ENCODE measurements at places on chromosomes 1 and 21. TPM values are rescaled to one million over a fixed set of nuclear protein-coding genes. Genes with fewer than 3 reads are reported as not detected.

DNA sequence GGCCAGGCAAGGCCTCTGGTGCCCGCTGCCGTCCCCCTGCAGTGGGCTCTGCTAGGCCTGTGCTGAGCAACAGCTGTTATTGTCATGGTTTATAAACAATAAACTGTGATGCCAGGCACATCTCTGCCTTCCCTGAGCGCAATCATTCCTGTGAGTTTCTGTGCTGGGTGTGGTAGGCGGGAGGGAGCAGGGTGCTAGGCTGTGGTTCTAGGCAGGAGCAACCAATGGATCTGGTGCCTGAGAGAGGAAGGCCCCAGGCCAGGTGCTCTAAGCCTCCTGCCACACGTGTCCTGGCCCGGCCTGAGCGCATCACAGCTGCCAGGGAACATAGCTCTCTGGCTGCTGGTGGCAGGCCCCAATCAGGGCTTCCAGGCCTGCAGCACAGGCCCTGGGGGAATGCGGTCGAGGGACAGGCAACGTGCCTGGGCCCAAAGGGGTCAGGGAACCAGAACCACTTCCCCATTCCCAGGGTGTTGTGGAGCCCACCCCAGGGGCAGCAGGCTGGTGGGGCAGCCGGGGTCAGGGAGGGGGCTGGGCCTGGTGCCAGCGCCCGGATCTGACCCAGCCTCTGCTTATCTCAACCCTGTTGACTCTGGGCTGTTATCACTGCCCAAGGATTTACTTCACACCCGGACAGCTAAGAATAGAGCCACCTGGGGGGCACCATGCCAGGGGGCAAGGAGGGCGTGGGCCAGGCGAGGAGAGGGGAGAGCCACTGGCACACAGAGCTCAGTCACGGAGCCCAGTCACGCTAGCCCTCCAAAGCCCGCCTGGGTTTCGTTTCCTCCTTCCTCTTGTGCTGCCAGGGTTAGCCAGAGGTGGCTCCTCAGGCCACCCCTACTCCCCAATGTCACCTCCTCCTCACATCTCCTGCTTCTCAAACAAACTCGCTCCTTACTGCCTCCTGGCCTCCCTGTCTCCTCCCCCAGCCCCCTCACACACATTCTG lies 11.5 kb downstream of the TRIM46 start:
- DNase-seq, result peak; percentile 72

Gene LAD1
- total RNA-seq, result 1.3 TPM

Gene PTPRC
- total RNA-seq, result 9.1 TPM

Gene OR2G6
- not detected for total RNA-seq

GRCh38 chr1:7549277-7550161 lies 221.6 kb upstream of the VAMP3 start:
- no peak for DNase-seq

DNA sequence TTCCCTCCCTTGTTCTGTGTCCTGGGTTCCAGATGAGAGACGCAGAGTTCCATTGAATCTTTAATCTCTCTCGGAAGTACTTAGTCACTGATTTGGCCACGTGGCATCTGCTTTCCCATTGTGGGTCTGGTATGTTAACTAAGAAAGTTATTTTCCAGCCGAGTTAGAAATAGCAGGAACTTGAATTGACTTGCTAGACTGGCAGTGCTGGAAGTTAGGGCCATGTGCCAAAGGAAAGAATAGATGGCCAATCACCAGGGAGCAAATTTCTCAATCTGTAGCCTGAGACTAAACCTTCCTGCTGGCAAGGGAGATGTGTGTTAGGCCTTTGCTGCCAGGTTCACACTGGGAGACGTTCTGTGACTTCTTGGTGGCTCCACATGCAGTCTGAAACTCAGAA lies 24.2 kb upstream of the SLFNL1 start:
- peak; percentile 65 for DNase-seq

GRCh38 chr1:196723325-196724185 lies 51.1 kb upstream of the CFHR3 start:
- DNase-seq, result no peak

GRCh38 chr1:204513117-204513716 lies 3.0 kb upstream of the MDM4 start:
- peak; percentile 62 for DNase-seq

DNA sequence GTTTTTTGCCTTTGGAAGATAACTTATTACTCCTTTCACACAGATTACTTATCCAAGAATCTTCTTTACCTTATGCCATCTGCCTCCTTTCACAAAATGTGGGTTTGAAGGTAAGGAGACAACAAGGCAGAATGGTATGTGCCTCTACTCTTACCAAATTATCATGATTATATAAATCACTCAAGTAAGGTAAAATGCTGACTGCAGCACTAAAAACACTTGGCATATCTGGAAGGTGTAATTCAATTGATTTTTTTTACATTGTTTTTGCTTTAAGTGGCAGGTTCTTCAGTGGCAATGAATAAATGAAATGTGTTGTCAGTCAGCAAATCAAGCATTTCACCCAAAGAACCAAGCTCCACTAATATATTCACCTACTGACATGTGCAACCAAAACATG lies 346.1 kb downstream of the OMA1 start:
- no peak for DNase-seq

Gene DIRAS3
- 3.8 TPM for total RNA-seq

DNA sequence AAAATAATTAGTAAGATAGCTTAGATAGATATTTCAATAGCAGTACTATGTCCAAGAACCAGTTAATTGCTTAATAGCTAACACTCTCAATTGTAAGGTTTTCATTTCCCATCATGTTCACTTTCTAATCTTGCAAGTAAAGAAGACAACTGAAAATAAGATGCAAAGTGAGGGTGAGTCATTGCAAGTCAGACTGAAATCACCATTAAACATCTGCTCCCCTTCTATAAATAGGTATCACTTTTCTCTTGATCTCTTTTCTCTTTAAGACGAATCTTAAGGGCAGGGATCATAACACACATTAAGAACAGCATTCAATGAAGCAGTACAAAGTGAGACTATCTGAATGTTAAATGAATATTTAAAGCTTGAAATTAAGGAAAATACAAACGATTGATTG lies 40.4 kb downstream of the UBR4 start:
- no peak for DNase-seq

Gene ATP5PF
- total RNA-seq, result 688 TPM

Gene COL8A2
- total RNA-seq, result 2.7 TPM

- peak; percentile 28 for DNase-seq
Observed at GRCh38 chr1:56190806-56191365, 388.5 kb downstream of the PLPP3 start.

- DNase-seq, result no peak
Observed at GRCh38 chr1:171858696-171859095, 17.4 kb downstream of the DNM3 start.

DNA sequence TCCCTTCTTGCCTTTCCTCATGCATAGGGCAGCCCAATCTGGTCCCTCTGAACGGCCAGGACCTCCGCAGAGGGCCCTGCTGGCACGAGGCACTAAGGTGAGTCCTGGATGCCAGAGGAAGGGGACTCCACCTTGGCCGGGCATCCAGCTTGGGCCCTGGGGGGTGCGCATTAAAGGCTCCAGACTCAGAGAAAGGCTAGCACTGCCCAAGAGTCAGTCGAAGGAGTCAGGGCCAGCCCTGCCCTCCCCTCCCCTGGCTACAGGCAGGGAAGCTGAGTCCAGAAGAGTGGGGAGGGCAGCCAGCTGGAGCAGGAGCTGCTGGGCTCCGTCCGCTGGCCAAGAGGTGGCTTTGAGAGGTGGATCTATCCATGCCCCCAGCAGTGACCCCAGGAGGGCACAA lies 2.8 kb upstream of the EFNA4 start:
- DNase-seq, result peak; percentile 59

DNA sequence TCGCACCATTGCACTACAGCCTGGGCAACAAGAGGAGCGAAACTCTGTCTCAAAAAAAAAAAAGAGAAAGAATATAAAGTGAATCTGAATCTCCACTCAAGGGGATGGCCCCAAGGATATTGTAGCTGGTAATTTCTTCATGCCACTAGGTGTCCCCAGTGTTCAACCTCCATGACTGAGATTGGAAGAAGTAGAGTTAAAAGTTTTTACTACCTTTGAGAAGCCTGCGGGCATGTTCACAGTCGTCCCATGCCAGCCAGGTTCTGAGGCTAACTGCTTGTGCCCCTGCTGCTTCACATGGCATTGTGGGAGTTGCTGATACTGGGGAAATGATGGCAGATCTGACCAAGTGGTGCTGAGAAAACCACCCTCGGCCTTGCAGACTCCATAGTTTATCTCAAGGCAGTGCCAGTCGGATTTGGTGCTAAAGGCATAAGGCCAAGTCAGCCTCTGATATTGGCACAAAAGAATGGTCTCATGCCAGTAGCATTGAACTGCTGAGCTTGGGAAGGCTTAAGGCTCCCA lies 10.8 kb upstream of the SHISA4 start:
- DNase-seq, result no peak
